ENCODE measurements at places on chromosomes 5 and 9.

- peak; percentile 9 for DNase-seq
Measured at GRCh38 chr5:108749128-108749861, 1.6 kb downstream of the FER start.

DNA sequence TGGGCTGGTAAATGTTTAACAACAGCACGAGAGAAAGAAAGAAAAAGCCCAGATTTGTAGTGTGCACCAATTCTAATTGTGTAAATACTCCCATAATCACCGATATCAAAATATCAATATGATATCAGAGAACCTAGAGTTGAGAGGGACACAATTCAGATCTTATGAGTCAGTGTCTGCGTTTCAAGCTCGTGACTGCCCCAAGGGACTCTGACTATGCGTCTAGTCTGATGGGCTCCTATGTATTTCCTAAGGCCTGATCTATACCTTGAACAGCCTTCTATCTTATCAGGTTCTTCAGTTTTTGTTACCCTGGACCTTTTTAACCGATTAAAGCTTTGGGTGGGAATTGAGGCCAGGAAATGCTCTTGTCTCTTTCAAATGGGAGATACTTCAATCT lies 243.0 kb upstream of the SLC24A2 start:
- DNase-seq: no peak

GRCh38 chr9:6171667-6172066 lies 43.9 kb upstream of the IL33 start:
- DNase-seq: no peak

DNA sequence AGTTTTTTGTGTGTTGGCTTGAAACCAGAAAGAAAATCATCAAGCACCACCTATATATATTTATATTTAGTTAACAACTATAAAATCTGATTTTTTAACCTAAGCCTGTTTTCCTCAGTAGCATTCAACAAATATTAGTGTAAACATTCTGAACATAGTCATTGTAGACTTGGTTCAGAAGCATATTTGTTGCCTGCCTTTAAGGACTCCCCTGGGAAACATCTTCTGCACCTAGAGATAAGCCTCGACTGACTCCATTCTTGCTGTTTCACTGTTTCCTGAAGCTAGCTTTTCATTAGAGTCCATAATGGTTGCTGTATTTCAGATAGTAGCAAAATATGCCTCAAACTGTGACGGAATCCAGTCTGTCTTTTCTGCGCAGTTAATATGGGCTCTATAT lies 123.5 kb downstream of the TRIO start:
- no peak for DNase-seq

GRCh38 chr9:128724744-128725211 lies 851 bp upstream of the ZDHHC12 start:
- DNase-seq: no peak

- DNase-seq: no peak
Measured at GRCh38 chr5:32004404-32004803, 169.7 kb downstream of the GOLPH3 start.

DNA sequence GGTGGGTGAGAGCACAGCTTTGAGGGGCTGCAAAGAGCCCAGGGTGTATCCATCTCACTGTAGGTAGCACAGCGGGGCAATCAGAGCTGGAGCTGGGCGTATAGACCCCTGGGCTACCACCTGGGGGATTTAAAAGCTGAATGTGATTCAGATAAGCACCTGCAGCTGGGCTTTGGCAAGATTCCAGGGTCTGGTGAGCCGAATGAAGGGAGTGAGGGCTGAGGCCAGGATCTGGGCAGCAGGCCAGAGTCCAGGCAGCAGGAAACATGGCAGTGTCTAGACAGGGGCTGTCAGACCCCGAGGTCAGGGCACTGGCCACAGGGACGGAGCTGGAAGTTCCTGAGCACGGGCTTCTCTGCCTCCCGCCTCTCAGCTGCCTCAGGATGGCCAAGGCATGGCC lies 8.7 kb downstream of the ASS1 start:
- DNase-seq: no peak

DNA sequence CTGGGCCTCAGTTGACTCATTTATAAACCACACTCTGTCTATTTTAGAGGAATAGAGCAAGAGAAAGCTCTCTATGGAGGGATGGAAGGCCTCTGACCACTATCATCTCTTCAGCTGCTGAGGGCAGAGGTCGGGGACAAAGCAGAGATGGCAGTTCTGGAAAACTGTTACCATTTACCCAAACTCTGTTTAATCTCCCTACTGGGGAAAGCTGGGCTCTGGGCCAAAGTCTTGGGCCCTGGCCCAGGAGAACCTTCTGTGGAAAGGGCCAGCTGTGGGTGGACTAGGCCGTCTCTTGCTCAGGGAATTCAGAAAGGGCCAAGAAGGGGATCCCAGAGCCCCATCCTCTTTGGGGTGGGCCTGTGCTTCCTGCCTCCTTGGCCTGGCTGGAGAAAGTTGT lies 100.0 kb downstream of the PSD2 start:
- no peak for DNase-seq

DNA sequence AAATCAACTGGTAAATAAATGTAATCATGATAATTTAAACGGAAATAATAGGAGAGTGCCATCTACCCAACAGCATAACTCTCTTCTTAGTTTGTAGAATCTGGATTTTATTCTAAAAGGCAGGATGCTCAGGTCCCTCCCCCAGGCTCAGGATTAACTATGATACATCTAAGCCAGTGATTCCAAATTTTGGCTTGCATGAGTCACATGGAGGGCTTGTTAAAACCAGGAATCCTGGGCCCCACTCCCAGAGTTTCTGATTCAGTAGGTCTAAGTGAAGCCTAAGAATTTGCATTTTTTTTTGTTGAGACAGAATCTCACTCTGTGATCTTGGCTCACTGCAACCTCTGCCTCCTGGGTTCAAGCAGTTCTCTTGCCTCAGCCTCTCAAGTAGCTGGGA lies 62.3 kb upstream of the ZFR start:
- no peak for DNase-seq

- DNase-seq: no peak
Measured at GRCh38 chr5:9212605-9213004, 333.3 kb downstream of the SEMA5A start.
